A549 treated with ZK216348 at 1 μM for 4 hours (cell line): ENCODE measurements at places on chromosomes 4 and X. TPM values are rescaled to one million over a fixed set of nuclear protein-coding genes. Genes with fewer than 3 reads are reported as not detected.

The RBMX2 gene
- 29.3 to 37.8 TPM (median 30.7 TPM) in 5 replicates for total RNA-seq

The GYG2 gene
- total RNA-seq, result 3.7 to 4.8 TPM (median 4.0 TPM) in 5 replicates

The PRDM8 gene
- 0.14 to 0.63 TPM (median 0.27 TPM) in 5 replicates for total RNA-seq

The GAGE1 gene
- not detected in 5 replicates for total RNA-seq

The BMX gene
- total RNA-seq, result not detected in 5 replicates
